SIG-M5 (cell line): ENCODE measurements at places on chromosomes 5 and 9.

DNA sequence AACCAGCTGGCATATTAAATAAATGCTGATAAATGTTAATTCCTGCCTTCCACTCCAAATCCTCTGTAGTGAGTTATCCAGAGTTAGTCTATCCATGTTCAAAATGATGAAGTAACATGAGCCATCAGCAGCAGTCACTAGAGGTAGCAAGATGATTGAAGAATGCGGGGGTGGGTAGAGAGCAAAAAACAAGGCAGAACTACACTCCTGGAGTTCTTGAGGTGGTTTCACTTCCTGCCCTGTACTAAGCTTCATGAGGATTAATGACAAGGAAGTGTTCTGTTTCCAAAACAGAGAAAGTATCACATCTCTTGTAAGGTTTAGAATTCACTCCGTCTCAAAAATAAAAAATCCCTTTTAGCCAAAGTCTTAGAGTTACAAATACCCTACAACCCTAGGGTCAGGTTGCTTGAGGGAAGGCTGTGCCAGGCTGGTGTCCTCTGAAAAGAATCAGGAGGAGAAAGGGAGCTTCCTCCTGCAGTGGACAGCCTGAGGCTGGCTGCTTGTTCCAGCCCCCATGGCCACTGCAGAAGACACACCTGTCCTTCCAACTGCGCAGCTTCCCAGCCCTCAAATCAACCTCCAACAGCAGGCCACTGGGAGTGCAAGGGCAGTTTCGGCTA, 180.2 kb downstream of the DENND1A start:
- DNase-seq = peak; percentile 43

DNA sequence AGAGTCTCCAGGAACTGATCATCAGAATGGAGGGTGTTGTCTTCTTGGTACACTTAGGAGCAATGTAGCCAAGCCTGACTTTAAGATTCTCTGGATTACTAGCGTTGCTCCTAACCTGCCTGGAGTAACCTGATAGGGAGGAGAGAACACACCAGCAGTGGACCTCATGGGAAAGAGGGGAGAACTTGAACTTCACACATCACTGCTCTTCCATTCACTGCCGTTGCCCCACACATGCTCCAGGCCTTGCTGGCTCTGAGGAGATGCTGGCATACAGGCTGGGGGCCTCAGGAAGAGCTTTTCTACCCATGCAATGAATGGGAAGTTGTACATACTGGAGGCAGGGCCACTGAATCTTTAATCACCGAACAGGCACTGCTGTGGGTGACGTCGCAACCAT, 60.3 kb upstream of the ADAMTS16 start:
- no peak for DNase-seq

DNA sequence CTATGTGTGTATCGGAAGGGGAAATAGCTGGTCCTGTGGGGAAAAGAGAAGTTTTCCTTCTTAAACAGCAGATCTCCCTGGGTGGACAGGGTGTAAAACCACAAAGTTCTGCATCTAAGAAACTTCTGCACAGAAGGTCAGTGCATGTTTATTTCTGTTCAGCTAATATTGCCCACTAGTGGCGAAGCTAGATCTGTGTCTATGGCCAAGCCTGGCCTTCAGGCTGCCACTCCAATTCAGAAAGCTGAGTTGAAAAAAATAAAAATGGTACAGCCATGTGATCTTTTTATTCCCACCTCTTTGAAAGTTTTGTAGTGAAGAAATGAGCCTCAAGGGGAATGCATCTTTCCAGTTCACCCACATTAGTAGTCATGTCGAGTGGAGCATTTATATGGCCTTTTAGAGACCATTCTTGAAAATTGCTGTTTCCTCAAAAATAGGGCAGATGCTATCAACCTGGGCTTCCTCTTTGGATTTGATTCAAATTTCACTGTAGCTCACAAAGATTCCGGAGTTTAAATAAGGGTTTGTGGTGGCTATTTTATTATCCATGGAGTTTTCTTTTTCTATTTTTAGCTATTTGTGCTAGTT, 488.0 kb downstream of the PRELID2 start:
- DNase-seq = no peak

DNA sequence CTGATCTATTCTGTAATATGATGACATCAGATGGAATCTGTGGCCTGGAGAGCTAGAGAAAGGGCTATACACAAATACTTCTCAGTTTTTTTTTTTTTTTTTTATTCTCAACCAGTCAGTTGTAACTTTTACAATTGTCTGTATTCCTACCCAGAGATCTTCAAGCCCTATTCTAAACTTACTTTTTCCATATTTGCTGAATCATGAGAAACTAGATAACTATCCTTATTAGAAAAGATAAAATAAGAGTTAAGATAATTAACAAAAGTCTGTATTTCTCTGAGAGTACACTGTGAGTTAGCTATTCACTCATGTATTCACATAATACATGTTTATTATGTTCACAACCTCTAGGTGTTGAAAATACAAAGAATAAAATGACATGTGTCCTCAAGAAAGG, 1575.9 kb downstream of the EFNA5 start:
- DNase-seq = no peak
